Astrocyte of the hippocampus (primary cell): ENCODE measurements at places on chromosomes 7 and 10.

DNA sequence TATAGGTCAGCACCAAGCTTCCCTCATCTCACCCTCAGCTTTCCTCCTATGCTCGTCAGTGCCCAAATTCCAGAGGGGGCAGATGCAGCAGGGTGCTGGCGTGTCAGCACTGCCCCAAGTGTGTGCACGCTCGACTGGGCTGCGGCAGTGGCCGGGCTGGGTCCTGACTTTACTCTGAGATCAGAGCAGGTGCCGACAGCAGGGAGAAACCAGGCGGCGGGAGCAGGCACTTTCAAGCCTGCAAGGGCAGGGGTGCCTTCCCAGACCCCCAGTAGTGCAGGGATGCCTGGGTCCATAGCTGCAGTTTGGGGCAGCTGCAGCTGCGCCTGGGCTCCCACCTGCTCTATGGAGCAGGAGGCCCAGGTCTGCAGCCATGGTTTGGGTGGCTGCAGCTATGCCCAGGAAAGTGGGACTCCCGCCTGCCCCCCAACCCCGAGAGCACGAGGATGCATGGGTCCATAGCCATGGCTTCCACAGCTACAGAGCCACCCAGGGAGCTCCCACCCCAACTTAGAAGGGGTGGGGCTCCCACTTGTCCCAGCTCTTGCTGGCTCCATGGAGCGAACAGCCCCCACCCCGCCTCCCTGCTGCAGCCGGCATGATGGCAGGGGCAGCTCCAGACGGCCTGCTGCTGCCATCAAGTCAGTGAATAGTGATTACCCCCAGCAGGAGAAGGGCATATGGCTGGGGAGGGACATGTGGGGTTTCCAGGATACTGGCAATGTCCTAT lies 199.2 kb upstream of the KMT2E start:
- no peak for DNase-seq

DNA sequence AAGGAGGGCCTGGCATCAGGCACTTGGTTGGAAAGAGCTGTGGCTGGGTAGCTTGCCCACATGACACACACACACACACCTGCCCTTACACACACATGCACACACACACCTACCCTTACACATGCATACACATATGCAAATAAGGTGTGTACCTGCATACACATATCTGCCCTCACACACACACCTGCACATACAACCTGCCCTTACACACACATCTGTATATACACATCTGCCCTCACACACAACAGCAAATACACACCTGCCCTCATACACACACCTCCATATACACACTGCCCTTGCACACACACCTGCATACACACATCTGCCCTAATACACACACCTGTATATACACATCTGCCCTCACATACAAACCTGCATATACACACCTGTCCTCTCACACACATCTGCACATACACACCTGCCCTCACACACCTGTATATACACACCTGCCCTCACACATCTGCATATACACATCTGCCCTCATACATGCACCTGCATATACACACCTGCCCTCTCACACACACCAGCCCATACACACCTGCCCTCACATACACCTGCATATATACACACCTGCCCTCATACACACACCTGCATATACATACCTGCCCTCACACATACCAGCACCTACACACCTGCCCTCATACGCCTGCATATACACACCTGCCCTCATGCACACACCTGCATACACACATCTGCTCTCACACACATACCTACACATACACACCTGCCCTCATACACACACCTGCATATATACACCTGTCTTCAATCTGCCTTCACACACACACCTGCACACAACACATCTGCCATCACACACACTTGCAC lies 82.9 kb downstream of the GRID1 start:
- no peak for DNase-seq

- no peak for DNase-seq
Measured at GRCh38 chr7:36395171-36395894, 5.7 kb downstream of the ANLN start.

- DNase-seq: peak; percentile 74
Measured at GRCh38 chr10:83542774-83543411, 596.4 kb upstream of the GHITM start.

- DNase-seq: no peak
Measured at GRCh38 chr10:51861731-51862130, 162.3 kb upstream of the CSTF2T start.

- DNase-seq: peak; percentile 12
Measured at GRCh38 chr10:23096802-23097549, 1.6 kb downstream of the MSRB2 start.

- no peak for DNase-seq
Measured at GRCh38 chr7:50307368-50308032, 3.0 kb downstream of the IKZF1 start.

DNA sequence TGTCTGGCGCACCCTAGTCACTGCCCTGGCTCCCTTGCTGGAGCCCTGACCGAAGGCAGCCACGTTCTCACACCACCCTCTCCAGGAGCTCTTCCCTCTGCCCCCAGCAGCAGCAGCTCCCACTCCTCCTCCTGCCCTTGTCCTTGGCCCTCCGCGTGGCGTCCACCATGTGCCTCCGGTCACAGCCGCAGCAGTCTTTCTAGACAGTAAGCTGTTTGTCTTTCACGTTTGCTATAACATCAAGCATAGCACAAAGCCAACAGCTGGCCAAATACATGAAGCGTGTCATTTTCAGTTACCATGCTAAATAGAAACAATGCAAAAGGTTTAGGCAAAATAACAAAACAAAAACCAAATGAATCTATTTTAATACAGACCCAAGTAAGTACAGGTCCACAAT lies 3.3 kb downstream of the PITRM1 start:
- DNase-seq: no peak

GRCh38 chr10:131180740-131181415 lies 130.6 kb downstream of the TCERG1L start:
- no peak for DNase-seq

DNA sequence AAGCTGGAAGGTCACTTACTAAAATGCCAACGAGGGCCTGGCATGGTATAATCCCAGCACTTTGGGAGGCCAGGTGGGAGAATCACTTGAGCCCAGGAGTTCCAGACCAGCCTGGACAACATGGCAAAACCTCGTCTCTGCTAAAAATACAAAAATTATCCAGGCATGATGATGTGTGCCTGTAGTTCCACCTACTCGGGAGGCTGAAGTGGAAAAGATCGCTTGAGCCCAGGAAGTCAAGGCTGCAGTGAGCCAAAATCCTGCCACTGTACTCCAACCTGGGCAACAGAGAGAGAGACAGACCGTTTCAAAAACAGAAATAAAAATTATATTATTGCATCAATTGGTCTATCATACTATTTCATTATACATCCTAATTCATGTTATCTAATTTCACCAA lies 18.1 kb upstream of the FAM53B start:
- DNase-seq: no peak

GRCh38 chr7:157139810-157140510 lies 1.2 kb downstream of the UBE3C start:
- DNase-seq: peak; percentile 22

DNA sequence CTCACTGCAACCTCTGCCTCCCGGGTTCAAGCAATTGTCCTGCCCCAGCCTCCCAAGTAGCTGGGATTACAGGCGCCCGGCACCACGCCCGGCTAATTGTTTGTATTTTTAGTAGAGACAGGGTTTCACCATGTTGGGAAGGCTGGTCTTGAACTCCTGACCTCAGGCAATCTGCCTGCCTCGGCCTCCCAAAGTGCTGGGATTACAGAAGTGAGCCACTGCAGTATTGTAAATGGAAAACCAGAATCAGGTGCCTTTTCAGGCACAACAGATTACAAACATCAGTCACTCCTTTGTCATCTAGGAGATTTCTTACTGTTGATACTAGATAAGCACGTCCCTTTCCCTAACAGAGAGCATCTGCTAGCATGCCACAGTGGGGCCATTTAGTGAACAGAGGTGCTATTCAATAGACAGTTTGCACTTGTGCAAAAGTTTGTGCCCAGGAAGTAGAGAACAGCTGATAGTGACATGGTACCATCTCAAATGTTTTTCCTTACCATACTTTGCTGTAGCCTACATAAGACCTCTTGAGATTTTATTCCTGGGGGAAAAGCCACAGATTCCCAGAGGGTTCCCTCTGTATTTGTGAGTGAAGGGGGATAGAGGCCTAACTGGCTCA lies 24.5 kb upstream of the WAC start:
- DNase-seq: no peak

- no peak for DNase-seq
Measured at GRCh38 chr7:106257752-106258151, 27.0 kb downstream of the NAMPT start.

- DNase-seq: no peak
Measured at GRCh38 chr10:103569896-103570295, 76.4 kb downstream of the NEURL1 start.

DNA sequence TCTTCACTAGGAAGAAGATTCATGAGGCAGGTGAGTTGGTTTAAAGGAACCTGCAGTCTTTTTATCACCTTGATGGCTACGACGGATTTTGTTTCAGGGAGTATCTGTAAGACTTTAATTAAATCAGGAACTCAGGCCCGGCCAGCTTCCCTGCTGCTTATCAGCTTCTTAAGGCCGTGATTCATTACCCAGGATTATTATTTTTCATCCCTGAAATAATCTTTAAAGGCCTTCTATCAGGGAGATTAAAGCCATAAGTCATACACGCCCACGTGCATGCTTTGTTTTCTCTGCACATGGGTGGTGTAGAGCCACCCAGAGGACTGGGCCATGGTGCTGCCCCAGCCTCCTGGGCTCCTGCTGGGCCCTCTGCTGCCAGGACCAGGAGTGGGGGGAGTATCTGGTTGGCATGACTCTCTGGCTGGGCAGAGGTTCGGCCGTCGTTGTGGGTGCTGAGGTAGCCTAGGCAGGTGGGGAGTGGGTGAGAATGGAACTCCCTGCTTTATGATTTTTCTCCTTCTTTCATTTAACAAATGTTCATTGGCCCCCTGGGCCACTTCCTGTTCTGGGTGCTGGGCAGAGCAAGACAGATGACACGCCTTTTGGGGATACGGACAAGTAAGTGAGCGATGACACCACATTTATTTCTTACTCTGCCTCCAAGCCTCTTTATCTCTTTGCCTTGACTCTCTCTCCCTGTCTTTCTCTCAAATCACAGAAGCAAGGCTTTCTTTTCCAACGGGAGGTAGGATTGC lies 39.0 kb upstream of the PCBD1 start:
- DNase-seq: no peak

- DNase-seq: peak; percentile 27
Measured at GRCh38 chr7:51369746-51370145, 53.1 kb upstream of the COBL start.

- DNase-seq: no peak
Measured at GRCh38 chr10:86972613-86973380, 4.5 kb downstream of the ADIRF start.

DNA sequence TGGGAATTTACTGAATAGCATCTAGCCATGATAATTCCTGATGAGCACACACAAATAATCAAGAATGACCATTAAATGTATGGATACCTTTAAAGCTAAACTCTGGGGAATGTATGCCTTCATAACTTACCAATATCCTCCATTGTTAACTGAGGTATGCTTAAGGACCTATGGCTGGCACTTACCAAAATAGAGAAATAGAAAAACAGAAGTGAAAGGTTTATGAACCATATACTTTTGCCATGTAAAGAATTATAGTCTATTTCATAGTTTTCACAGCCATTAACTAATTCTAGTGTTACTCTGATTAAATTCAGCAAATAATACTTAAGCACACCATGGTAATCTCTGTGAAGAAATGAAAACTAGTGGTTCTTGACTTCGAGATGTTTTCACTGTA lies 1360.6 kb upstream of the LRRTM3 start:
- no peak for DNase-seq

- DNase-seq: no peak
Measured at GRCh38 chr7:74475243-74475986, 21.7 kb downstream of the GTF2IRD1 start.

DNA sequence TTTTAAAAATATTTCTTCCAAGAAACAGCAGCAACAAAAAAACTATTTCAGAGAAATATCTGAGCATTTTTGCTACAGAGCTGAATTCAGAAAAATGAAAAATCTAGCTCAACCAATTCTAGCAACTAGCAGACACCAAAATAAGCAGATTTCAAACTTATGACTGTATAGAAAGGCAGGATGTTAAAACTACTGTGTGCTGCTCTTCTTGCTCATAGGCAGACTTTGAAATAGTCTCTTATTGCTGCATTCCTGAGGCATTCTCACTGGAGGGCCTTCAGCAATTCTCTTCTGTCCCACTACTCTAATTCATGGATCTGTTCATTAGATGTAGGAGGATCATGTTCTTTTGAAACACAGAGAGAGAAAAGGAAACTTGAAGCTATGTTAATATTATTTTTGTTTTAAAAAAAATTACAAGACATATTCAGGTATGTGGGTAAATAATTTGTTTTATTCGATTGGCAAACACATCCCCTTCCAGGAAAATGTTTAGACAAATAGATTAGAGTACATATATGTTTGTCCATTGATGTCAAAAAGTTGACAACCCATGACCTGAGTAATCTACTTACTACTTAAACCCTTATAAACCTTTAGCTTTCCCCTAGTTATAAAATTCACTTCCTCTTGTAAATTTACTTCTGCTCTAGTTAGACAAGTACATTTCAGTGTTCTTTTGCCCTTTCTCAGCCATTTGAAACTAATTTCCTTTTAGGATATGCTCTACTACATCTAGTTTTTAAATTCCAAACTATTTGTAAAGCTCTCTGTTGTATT lies 428.2 kb upstream of the POT1 start:
- DNase-seq: peak; percentile 3

DNA sequence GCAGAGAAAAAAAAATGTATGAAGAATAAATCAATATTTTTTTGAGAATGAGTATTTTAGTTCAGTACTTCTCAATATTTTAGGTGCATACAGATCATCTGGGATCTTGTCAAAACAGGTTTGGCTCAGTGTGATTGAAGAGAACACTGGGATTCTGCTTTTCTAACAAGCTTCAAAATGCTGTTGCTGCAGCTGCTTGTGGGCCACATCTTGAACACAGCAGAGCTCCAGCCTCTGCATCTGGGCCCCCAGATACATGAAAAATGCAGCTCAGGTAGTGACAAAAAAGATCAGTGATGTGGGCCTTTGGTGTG lies 1177.1 kb upstream of the C7orf33 start:
- no peak for DNase-seq

DNA sequence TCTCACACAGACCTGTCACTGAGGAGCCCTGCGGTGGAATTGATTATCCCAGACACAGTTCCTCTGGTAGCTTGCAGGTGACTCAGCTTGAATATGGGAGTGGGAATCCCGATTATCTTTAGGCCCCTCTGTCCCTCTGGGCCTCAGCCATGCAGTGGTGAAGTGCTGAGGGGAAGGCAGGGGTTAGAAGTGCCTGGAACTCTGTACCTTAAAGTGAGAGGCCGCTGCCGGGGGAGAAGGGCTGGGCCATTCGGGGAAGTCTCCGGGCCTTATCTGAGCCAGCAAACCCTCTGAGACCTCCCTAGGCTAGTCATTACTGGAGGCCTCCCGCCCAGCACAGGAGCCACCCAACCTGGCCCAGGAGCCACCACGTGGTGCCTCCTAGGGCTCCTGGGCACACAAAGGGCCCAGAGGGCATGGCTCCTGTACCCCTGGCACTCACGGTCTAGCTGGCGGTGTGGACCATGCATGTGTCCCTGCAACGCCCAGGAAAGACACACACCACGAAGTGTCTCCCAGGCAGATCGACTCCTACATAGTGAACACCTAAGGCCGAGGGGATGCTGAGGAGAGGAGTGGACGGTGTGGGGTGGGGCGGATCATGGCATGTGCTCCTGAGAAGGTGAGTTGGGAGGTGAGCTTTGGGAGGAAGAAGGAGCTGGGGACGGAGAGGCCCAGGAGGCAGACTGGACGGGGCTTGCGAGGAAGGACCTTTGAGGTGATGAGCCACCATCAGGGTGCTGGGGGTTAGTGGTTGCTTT lies 56.2 kb downstream of the HK1 start:
- no peak for DNase-seq
